CD4-positive, alpha-beta T cell treated with Interleukin-21 for 1 hour (primary cell): ENCODE measurements at places on chromosomes 11 and 22.

GRCh38 chr11:225734-226453 is 10.2 kb downstream of the SIRT3 start:
- DNase-seq: no peak

DNA sequence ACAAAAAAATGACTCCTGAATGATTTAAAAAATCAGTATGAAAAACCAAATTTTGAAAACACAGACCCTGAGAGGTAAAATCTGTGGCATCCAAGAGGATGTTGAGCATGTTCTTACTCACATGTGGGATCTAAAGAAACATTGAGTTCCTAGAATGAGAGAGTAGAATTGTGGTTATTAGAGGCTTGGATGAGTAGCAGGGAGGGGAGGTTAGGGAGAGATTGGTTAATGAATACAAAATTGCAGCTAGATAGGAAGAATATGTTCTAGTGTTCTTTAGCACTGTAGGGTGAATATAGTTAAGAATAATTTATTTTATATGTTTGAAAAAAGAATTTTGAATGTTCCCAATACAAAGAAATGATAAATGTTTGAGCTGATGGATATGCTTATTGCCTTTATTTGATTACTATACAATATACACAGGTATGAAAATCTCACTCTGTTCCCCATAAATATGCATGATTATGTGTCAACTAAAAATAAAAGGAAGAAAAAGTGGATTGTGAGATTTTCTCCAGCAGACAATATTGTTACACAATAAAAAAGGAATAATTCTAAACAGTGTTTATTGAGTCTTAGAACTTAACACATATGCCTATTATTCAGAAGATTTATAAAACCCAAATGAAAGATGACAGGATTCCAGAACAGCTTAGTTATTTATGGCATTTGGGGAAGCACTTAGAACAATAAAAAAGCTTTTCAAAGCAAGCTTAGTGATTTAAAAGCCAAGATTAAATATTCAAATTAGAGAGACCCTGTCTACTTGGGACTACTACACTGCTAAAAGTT is 28.7 kb downstream of the MS4A2 start:
- no peak for DNase-seq

- peak; percentile 82 for DNase-seq
Observed at GRCh38 chr11:118895093-118896039, 11.7 kb downstream of the CXCR5 start.

GRCh38 chr11:66267039-66267378 is 1.4 kb upstream of the RAB1B start:
- DNase-seq: no peak

- DNase-seq: no peak
Observed at GRCh38 chr11:59901306-59901705, 22.7 kb downstream of the OOSP3 start.

GRCh38 chr11:126491092-126491491 is 135.6 kb downstream of the ST3GAL4 start:
- DNase-seq: no peak

GRCh38 chr11:28476049-28476448 is 367.9 kb downstream of the METTL15 start:
- no peak for DNase-seq
